Stimulated activated CD4-positive, alpha-beta T cell treated with anti-CD3 and anti-CD28 coated beads, Interleukin-15, amount 100 ng/mL, for 1 hour (primary cell): ENCODE measurements at places on chromosomes 13 and 19.

DNA sequence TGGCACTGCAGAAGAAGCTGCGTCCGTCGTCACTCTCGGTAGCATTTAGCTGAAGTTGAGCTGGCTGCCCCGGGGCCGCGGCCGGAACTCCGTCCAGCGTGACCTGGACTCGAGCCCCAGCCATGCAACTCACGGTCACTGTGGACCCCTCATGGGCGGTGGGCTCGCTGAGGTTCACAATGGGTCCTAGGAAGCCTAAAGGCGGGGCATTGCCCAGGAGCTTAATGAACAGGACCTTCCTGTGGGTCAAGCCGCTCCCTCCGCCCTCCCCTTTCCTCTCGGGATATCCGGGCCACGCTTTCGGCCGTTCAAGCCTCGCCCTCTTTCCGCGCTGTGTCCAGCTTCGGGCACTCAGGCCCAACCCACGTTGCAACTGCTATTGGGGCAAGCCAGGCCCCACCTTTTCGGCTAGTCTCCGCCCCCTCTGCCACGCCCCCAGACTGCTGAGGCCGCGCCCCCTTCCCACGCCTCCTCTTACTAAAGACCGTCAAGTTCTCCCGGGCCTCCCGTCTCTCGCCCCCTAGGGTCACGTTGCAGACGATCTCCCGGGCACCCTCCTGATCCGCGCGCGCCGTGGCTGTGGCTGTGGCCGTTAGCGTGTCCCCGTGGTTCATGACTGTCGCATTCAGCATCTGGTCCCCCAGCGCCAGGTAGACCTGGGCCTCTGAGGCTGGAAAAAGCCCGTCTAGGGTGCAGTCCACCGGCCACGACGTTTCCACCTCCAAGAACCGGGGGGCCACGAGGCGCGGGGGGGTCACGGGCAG is 1.4 kb upstream of the RAVER1 start:
- peak; percentile 25 for DNase-seq

GRCh38 chr19:35076657-35077056 is 35.1 kb downstream of the HPN start:
- DNase-seq: no peak

GRCh38 chr13:95833126-95833525 is 156.2 kb downstream of the DNAJC3 start:
- DNase-seq: no peak

GRCh38 chr13:42083138-42083770 is 34.8 kb downstream of the DGKH start:
- no peak for DNase-seq

DNA sequence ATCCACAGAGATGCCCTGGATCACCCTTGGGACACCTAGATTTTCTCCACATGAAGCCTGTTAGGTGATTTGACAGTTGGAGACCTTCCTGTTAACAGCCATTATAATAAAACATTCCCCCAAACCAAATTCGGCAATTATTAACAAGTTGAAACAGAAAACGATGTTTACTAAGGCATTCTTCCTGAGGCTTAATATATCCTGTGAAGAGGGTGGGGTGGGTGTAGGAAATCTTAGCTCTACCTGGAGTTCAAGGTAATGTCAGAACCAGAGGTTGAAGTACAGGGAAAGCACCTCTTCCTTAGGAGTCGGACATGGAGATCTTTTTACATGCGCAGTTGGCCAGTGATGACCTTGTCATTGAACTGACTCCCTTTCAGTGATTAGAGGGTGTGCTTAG is 143.0 kb downstream of the FGF9 start:
- DNase-seq: no peak

DNA sequence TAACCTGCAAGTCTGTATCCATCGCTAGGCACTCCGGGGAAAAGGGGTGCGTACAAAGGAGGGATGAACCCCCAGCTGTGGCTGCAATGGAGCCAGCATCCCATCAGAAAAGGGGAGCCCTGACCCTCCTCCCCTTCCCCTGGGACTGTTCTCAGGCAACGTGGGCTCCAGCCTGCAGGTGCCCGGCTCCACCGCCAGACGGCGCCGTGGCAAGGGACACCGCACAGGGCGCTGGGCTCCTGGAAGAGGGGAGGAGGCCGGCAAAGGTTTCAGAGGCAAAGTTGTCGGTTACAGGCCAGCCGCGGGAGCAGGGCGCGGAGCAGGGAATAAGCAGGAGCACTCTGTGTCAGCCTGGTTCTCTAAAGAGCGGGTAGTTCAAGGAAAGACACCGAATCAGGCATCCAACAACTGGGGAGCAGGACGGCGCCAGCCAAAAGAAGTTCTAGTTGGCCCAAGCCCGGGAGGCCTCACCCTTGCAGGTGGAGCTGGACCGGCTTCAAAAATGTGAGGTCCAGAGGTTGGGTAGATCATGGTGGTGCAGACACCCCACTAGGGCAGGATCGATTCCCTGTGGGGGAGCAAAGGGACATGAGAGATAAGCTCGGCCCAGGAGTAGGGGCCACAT is 53.0 kb upstream of the ATP12A start:
- DNase-seq: no peak

DNA sequence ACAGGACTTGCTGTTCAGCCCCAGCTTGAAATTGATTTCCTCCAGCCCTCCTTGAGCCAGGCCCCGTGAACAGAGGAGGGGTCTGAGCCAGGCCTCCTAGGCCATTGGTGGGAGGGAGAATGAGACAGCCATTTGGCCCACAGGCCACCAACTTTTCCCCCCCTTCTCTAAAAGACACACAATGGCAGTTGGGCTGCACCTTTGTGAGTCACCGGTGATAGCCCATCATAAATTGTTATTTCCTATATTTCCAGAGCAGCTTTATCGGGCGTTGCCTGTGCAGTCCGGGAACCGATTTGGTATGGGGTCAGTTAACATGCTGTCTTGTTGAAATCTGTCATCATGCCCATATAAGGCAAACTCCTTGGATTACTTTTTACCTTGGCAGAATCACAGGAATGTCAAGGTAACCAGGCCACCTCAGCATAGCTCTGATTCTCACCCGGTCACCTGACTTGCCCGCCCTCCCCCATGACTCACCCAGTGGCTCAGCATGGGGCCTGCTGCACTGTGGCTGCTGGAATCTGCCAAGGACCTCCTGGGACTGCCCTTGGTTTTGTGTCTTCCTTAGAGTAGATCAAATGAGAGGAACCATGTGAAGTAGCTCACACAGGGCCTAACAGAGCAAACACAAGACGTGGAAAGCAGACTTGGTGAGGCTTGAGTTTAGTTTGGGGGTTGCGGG is 36.1 kb downstream of the ACTN4 start:
- peak; percentile 23 for DNase-seq

DNA sequence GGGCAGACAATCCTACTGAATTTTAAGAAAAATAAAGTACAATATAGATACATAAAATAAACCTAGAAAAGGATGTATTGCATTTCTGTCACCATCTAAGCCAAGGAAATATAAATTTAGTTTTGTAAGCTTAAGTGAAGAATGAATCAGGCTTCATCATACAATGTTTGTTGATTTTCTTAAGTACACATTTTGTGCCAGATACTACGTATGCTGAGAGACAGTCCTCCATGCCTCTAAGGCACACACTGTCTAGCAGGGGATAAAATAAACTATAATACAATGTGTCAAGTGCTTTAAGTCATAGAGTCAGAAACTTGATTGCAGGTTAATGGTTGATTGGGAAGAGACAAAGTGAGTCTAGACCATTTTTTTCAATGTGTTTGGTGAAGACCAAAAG is 465.7 kb downstream of the TBC1D4 start:
- DNase-seq: no peak

GRCh38 chr19:1289686-1290025 is 4.0 kb downstream of the EFNA2 start:
- no peak for DNase-seq

GRCh38 chr19:46025835-46026234 is 3.0 kb upstream of the PGLYRP1 start:
- DNase-seq: no peak
